ENCODE measurements at places on chromosomes 13 and 19.

GRCh38 chr13:112725346-112726015 is 35.6 kb downstream of the ATP11A start:
- DNase-seq = peak; percentile 43

GRCh38 chr19:35949131-35949530 is 13.0 kb downstream of the LRFN3 start:
- DNase-seq = no peak

GRCh38 chr13:109979228-109979627 is 192.8 kb upstream of the IRS2 start:
- no peak for DNase-seq

DNA sequence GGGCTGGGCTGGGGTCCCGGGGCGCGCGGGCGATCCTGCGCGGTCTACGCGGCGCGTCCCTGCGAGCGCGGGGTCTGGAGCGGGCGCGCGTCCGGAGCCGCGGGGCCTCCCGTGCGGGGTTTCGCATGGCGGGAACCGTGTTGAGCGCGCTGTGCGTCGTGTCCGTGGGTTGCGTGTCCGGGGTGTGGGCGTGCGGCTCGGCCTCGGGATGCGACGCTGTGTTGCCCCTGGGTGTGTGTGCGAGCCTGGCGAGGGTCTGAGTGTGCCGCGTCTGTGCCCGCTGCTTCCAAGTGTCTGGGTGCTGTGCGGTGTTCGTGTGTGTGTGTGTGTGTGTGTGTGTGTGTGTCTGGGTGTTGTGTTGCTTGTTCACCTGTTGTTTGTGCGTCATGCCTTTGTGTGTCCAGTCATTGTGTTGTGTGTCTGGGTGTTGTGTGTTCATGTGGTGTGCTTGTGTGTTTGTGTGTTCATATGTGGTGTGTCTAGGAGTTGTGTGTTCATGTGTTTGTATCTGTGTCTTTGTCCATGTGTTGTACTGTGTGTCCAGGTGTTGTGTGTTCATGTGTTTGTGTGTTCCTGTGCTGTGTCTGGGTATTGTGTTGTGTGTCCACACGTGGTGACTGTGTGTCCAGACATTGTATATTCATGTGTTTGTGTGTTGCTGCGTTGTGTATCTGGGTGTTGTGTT is 552 bp downstream of the PLK5 start:
- no peak for DNase-seq

GRCh38 chr19:34539396-34539795 is 57.8 kb downstream of the WTIP start:
- no peak for DNase-seq

GRCh38 chr19:12748489-12748888 is 3.1 kb upstream of the BEST2 start:
- DNase-seq = no peak

GRCh38 chr19:44927746-44928145 is 13.3 kb downstream of the APOC1 start:
- DNase-seq = no peak

- no peak for DNase-seq
Observed at GRCh38 chr19:54660964-54661363, 1.8 kb upstream of the LILRB4 start.

- no peak for DNase-seq
Observed at GRCh38 chr13:114048443-114048842, 74.6 kb upstream of the C13orf46 start.

- DNase-seq = no peak
Observed at GRCh38 chr19:47730910-47731309, 14.4 kb upstream of the NOP53 start.

DNA sequence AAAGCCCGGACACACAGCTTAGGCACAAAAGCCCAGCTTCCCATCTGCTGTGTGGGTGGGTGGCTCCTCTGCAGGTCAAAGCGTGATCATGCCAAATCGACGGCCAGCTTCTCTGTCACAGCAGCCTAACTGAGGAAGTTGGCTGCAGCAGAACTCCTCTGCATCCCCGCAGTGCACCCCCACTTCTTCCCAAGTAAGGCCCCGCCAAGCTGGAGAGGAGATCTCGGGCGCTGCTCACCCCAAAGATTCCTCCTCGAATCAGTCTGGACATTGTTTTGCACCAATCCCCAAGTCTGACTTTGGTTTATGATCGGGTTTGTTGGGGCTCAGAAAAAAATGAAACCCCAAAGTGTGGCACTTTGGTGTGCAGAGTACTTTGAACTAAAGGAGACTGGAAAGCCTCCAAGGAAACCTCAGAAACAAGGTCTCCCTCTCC is 19.7 kb upstream of the CPB2 start:
- DNase-seq = peak; percentile 25

DNA sequence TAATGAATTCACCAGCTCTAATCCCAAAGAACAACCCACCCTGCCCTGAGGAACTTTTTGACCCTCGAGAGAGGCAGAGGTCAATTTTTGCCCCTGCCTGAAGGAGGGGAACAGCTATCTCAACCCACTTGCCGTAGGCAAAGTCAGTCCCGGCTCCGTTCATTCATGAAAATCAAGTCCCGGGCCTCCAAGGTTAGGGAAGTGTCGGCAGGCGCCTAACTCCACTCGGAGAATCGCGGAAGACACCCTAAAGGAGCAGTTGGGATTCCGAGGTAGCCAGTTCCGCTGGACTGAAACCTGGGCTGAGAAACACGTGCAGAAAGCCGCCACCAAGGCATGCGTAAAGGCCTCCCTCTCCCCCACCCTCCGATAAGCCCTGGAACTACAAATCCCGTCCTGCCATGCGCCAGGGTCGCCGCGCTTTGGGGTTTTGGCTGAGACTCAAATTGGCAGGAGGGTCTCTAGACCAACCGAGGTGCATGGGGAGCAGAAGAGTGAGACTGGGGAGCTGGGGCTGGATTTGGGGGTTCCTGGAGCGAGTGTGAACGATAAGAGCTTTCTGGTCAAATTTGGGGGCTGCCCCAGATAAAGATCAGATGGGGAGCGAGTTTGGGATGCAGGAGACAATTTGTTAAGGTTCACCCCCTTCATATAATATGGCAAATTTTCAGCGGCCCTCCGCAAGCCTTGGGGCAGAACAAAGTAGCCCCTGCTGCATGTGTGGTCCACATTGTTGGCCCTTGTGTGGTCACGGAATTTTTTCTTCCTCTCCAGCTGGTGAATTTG is at the start of gene TNPO2:
TSS of gene TNPO2 (minus strand) at position 292 of the 786 bp plus-strand sequence. CDS start 2,955 bp downstream, outside the sequence.
- peak; percentile 75 for DNase-seq

GRCh38 chr19:41226053-41226873 is 7.2 kb downstream of the AXL start:
- peak; percentile 58 for DNase-seq

- no peak for DNase-seq
Observed at GRCh38 chr13:30751183-30751933, 16.0 kb downstream of the ALOX5AP start.

- no peak for DNase-seq
Observed at GRCh38 chr13:26658448-26659385, 101.2 kb downstream of the WASF3 start.

GRCh38 chr19:18224525-18225354 is 1.5 kb downstream of the PDE4C start:
- DNase-seq = peak; percentile 90

GRCh38 chr13:81602241-81602640 is 1261.3 kb upstream of the SPRY2 start:
- no peak for DNase-seq

DNA sequence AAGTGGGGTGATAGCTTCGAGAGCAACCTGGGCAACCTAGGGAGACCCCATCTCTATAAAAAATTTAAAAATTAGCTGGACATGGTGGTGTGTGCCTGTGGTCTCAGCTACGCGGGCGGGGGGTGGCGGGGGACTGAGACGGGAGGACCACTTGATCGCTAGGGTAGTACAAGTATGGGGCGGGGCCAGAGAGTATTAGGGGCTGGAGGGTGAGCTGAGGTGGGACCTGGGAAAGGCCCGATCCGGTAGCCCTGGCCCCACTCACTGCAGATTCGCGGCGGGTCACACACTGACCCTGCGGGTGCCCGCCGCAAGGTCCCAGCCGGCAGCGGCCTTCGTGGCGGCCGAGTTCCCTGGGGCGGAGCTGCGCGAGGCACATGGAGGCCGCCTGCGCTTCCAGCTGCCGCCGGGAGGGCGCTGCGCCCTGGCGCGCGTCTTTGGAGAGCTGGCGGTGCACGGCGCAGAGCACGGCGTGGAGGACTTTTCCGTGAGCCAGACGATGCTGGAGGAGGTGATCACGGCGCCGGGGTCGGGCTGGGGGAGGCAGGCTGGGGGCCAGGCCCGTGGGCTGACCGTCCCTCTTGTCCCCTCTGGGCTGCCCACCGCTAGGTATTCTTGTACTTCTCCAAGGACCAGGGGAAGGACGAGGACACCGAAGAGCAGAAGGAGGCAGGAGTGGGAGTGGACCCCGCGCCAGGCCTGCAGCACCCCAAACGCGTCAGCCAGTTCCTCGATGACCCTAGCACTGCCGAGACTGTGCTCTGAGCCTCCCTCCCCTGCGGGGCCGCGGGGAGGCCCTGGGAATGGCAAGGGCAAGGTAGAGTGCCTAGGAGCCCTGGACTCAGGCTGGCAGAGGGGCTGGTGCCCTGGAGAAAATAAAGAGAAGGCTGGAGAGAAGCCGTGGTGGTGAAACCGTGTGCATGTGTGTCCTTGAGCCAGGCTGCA is 2.0 kb upstream of the ARHGAP45 start:
- peak; percentile 82 for DNase-seq

DNA sequence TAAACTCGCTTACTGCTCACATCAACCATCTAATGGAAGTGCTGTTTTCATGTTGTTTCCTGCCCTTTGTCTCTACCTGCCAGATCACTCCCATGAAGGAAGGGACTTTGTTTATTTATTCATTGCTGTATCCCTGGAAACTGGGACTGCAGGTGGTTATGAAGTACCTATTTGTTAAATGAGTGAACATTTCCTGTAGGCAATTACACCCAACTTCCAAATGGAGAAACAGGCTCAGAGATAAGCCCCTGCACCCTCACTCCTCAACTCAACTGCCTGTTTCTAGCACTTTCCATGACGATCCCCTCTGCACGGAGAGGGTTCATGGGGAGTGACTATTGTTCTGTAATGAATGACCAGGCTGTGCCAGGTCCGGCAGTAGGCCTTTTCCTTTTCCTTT is 1.9 kb upstream of the SELENOW start:
- DNase-seq = no peak

DNA sequence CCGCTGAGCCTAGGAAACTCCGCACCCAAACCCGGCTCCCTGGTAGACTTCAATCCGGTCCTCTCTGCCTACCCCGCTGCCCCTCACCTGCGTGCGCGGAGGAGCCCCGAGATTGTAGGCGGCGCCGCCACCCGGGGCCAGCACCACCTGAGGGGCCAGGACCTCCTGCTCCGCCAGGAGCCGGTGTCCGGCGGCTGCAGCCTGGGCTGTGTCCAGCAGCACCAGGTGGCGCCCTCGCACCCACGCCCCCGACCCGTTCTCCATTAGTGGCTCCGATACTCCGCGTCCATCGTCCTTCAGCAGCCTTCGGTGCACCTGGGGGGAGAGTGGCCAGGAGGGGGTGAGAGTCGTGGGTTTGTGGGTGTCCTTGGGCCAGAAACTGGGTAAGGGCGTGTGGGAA is 18.5 kb downstream of the MAN2B1 start:
- no peak for DNase-seq

DNA sequence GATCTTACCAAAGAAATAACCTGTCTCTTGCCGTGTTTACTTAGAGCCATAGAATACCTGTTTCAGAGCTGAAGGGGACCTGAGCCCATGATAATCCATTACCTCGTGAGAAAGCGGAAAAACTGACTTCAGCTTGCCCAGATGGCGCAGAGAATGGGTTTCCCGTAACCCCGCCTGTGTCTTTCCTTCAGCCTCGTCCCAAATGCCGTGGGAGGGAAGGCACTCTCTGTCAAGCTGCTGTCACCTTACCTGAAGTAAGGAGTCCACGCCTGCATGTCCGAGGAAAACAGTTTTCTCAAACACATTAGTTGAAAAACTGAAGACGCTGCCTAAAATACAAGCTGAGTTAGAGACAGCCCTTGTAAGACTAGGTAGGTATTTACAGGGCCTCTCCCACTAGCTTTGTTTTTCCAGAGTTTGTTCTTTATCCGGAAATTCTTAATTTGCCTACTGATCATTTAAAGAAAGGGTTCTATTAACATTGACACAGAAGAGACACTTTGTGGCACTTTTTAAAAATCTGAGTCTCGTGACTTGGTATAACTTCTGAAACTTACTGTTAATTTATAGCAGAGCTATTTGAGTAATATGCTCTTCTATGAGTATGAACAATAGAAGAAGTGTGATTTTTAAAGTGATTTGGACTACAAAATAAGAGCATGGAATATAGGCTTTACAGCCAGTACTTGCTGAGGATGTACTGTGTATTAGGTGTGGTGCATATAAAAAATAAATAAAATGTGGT is 1.3 kb upstream of the INTS6 start:
- DNase-seq = peak; percentile 28

- DNase-seq = no peak
Observed at GRCh38 chr13:21079761-21080592, 18.6 kb upstream of the LATS2 start.

All from CD4-positive, alpha-beta T cell treated with Interleukin-6 for 4 hours (primary cell).